NCI-H446 (cell line): ENCODE measurements at places on chromosomes 2 and 18.
A peak's percentile ranks its signal among the peaks of the same experiment; 100 is the strongest.

GRCh38 chr2:39568561-39569006, 97.1 kb upstream of the TMEM178A start:
- DNase-seq: peak; percentile 45

DNA sequence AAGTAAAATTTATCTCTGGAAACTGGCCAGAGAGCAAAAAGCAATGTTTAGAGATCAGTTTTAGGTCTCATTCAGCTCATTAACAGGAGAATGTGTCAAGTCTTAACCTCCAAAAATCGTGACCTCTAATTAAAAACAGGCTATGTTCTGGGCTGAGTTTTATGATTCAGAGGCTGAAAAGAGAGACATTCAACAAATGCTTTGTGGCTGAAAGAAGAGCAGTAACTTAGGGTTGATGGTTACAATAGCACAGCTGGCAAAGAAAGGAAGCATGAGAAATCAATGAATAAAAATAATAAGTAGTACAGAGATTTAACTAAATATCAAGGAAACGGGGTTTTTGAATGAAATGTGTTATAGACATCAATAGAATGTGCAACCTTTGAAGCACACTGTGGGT, 13.1 kb downstream of the TGIF1 start:
- no peak for DNase-seq

DNA sequence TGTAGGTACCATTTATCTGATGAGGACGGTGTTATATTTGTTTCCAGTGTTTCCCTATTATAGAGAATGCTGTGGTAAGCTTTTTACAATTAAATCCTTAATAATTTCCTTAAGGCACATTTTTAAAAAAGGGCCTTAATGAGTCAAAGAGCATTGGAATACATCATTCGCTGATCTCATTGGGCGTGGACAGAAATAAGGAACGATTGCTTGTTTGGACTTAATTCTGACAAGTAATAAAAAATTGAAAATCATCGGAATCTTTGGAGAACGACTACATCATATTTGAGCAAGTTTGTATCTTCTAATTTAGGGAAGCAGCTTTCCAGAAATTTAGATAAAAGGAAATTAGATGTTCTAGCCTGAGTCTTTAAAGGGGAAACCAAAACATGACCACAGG, 11.3 kb downstream of the AGPS start:
- no peak for DNase-seq

GRCh38 chr2:86372641-86373502, 35.4 kb upstream of the REEP1 start:
- DNase-seq: no peak

- DNase-seq: no peak
Measured at GRCh38 chr18:80228051-80228848, 19.1 kb downstream of the PARD6G start.

GRCh38 chr2:191174442-191174841, 23.6 kb upstream of the STAT4 start:
- no peak for DNase-seq

DNA sequence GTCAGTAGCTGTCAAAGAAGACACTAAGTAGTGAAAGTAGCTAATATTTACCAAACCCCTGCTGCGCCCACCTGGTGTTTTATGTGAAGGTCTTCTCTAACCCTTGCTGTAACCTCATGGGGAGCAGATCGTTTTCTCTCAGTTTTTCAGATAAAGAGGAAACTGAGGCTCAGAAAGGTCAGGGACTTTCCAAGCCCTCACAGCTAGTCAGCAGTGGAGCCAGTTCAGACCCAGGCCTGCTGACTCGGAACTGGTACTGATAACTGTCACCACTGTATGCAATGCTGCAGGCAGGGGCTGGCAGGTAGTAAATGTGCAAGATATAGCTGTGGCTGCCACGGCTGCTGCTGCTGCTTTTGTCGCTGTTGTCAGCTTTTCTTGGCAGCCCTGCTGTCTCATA, 69.1 kb downstream of the LRRFIP1 start:
- no peak for DNase-seq

DNA sequence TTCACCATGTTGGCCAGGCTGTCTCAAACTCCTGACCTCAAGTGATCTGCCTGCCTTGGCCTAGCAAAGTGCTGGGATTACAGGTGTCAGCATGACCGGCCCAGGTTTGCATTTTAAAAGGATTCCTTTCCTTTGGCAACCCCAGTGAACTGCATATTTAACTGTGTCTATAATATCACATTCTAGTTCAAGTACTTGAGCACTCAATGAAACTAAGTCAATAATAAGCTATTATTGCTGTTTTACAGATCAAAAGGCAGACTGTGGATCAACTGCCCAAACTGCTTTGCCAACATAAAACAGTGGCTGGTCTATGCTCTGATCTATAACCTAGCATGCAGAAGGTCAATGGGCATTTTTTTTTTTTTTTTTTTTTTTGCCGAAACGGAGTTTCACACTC, 144.5 kb downstream of the USP34 start:
- DNase-seq: no peak

DNA sequence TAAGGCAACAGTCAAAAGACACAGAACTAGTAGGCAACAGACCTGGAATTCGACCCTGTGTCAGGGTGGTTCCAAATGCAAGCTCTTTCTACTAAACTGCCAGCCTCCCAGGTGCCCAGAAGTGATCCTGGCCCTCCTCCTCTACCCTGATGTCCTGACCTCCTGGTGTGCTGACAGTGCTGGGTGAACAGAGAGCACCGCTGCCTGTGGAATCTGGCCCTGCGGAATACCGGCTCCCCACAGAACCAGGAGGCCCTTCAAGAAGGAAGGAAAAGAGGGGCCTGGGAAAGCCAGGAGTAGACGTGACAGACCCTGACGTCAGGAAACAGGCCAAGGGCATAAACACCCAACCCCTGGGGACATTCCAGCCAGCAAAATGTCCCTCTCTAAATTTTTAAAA, 120.3 kb downstream of the NOL10 start:
- DNase-seq: no peak

DNA sequence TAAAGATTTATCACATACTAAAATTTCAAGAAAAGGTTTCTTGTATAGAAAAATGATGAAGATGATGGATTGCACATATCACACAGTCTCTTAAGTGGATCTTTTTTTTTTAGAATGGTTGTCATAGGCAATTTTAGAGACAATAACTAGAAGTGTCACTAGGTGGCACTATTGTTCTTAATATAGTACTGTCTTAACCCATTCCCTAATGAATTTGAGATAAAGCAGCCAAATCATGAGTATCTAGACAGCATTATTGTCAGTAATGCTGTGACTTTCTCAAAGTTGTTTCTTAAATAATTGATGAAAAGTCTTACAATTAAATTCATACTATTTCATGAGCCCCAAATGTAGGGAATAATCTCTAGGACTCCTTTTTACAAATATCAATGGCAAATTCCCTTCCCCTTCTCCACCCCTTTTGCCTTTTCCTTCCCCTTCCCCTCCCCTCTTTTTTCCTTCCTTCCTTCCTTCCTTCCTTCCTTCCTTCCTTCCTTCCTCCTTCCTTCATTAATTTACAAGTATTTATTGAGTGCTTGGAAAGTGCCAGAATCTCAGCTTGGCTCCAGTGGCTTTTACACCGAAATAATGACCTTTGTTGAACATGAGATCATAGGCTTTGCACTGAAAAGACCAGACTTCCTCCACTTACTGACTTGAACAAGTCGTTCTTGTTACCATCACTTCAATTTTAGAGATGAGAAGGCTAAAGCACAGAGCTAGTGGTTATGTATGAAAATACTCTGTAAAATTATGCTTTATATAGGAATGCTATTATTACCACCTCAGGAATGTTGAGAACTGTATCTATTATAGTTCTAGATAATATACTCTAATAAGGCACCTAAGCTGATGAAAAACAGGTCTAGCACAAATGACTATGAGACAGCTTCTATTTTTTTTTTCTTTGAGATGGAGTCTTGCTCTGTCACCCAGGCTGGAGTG, 19.8 kb downstream of the MYL12B start:
- peak; percentile 81 for DNase-seq

DNA sequence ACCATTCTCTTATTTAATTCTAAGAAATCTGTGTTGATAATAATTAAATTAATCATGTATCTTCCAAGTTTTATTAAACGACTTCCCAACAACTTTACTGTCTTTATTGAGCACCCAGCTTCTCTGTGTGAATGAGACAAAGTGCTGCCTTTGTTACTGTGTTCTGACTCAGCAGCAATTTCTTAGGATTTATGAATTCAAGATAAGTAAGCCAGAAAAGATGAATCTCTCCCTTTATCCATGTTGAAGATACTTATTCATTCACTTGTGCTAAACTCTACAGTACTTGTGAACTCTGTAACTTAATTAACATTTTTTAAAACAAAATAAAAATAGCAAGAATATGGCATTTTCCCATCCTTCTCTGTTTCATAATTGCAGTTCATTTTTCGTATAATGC, 1403.3 kb upstream of the DDX18 start:
- DNase-seq: no peak

DNA sequence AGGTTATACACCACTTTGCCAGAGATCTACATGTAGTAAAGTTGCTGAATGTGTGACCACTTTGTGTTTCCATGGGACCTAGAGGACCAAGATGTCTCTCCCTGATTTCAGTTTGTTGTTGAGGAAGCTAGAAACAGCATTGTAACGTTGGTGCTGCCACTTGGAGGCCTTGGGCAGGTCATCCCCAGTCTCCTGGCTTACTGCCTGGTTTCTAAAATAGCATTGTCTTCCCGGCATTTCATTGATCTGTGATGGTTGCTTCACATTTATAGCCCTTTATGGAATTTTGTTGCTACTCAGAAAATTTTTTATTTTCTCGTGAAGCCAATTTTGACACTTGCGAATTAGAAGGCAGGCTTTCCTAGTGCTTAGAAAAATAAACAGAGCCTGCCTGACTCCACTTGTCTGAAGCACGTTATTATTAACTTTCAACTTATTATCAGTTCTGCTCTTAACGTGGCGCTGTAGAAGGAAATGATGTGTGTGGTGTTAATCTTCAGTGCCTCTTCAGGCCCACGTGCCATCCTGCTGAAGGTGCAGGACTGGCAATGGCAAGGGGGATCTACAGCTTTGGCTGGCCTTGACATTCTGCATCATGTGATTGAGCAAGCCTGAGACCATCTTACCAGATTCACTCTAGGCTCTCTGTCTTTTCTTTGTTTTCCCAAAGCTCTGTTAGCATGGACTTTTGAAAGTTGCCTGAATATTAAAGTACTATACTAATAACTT, 59.9 kb downstream of the INPP4A start:
- DNase-seq: no peak

DNA sequence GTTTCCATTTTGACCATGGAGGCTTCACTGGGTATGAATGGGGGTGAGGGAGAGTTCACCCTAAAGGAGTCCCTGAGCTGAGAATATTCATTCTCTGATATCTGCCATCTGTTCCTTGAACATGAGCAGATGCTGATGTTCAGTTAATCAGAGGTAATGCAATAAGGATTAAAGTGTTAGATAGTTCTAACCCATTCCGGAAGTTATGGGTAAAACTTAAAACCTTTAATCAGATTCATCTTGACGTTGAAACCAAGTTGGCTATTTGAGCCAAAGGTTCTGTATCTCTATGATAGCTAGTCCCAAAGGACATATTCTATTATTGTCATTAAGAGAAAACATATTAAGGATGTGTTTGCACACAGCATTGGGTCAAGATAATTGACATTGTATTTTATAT, 268.9 kb downstream of the PLCL1 start:
- DNase-seq: no peak

GRCh38 chr2:197986977-197987376, 182.6 kb downstream of the PLCL1 start:
- no peak for DNase-seq

DNA sequence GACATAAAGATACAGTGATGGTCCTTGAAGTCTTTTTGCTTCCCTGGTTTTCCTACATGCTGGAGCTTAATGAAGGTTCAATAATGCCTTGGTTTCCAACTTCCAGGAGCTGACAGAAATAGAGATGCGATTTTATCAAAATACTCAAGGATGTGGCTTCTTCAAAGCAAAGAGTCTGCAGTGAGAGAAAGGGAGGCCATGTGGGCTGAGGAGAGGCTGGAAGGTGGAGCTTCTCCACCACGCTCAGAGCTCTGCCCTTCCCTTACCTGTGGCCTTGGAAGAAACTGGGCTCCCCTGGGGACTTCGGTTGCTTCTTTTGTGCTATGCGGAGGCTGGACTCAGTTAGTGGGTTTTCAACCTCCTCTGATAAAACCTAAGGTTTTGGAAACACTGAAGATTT, 175.0 kb upstream of the APCDD1 start:
- DNase-seq: no peak

DNA sequence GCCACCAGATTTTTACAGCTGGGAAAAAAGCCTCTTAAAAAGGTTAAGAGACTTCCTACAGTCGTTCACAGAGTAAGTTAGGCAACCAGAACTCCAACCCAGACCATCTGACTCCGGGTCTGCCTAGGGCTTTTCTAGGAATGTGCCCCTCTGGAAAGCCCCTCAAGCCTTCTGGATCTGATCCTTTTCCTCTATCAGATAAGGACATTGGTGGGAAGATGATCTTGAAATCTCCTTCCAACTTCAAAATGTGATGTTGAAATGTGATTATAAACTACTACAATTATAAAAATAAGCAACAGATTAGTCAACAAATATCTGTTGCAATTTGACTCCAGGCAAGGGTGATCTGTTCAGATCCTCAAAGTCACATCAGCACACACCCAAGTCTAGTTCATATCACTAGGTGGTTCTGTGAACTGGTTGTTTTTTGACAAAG, 270.4 kb downstream of the ARHGAP15 start:
- no peak for DNase-seq

GRCh38 chr2:144513388-144514101, 6.4 kb downstream of the ZEB2 start:
- DNase-seq: no peak

DNA sequence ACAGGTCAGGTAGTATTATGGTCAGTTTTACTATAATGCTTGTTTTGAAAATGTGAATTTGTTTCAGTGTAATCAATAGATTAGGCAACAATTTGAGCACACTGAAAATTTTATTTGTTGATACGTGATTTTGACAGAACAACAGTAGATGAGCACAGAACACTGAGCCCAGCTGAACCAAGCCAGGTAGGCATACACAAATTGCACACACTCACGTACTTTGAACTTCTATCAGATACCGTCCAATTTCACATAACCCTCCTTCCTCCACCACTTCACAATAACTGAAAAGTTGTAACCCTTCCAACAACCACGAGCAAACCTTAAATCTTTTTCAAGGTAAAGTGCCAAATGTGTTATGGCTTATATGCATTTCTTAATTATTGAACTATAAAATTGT, 229.5 kb upstream of the TMEFF2 start:
- DNase-seq: no peak
